Stimulated activated CD4-positive, alpha-beta T cell treated with anti-CD3 and anti-CD28 coated beads, TNF-alpha, amount 100 ng/mL, for 48 hours (primary cell): ENCODE measurements at places on chromosomes 1 and 21.

DNA sequence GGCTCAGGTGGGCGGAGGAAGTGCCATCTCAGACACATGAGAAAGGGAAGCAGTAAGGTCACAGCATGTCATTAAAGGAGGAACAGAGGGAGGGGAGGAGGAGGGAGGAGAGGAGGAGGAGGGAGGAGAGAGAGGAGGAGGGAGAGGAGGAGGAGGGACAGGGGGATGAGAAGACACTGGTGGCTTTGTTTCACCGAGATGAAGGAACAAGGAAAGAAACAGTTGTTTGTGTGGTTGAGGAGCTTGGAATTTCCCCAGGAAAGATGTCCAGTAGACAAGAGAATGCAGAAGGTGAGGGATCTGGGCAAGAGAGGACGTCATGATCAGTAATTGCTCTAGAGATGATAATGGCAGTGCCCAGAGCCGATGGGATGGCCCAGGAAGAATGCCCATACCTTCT lies 97.7 kb downstream of the AJAP1 start:
- DNase-seq = no peak

- no peak for DNase-seq
Measured at GRCh38 chr1:235275836-235276235, 52.1 kb downstream of the ARID4B start.

GRCh38 chr1:32159189-32159588 lies 20.3 kb upstream of the TXLNA start:
- no peak for DNase-seq

- no peak for DNase-seq
Measured at GRCh38 chr1:25781130-25781433, 18.9 kb upstream of the SELENON start.

- DNase-seq = no peak
Measured at GRCh38 chr1:58714544-58714943, 14.7 kb upstream of the MYSM1 start.

DNA sequence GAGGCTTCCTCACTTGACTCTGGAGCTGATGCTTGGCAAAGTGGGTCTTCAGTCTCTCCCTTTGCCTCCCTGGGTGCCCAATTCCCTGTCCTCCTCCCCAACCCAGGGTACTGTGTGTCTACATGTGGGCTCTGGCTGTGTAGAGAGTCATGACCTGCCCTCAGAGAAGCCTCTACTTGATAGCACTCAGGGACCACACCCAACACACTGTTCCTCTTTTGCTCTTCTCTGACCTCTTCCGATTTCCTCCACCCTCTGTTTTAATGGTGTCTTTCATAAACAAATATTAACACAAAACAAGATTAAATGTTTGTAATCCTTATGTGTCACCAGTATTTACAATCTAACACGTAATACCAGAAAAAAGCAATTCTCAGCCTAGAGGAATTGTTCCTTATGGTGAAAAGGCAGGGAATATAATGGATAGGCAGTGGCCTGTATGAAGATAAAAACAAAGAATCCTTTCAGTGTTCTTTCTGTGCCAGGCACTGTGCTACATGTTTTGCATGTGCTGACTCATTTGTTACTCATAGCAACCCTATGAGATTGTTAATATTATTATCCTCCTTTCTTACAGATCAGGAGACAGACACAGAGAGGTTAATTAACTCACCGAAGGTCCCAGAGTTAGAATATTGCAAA lies 58.2 kb downstream of the HSD3B1 start:
- no peak for DNase-seq

DNA sequence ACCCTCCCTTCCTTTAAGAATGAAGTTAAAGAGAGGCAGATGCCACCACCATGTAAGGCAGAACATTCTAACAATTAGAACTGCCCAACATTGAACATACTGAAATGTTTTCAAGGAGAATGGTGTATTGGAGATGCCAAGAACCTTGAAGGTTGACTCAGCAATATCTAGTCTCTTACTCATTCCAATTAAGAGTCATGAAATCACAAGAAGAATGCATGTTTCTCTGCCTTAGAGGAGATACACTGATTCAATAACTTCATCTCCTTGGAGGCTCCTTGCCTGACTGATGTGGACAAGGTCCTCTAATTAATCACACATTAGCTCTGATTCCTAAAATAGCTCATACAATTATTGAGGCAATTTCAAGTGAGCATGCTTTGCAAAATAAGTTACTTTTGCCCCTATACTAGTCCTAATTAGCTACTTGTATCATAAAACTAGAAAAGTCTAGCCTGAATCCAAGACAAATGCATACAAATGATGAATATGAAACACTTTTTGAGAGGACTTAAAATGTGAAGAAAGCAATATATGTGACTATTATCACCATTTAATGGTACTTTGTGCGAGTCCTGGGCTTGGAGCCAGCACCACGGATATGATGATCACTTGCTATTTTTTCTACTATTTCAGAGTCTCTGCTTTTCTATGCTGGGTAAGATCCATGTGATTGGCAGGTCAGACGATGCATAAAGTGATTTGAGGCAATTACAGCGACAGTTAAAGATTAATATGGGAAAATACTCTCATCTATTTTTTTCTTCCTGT lies 114.5 kb downstream of the DSCAM start:
- no peak for DNase-seq

- DNase-seq = no peak
Measured at GRCh38 chr1:24683713-24684162, 40.6 kb downstream of the SRRM1 start.

DNA sequence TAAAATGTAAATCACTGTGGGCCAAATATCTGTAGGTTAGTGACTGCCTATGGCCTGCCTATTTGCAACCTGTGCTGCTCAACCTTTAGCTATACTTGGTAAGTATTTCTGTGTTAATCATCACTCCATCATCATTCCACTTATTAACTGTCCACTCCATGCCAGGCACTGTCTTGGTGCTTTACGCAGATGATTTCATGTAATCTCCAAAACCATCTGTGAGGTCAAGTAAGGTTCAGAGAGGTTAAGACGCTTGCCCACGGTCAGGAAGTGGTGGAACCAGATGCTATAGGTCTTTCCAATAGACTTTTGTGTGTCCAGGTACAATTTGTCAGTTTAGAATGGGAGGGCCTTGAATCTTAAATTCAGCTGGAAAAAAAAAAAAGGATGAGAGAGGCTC lies 10.8 kb upstream of the PHACTR4 start:
- DNase-seq = no peak
